ENCODE measurements at places on chromosomes 4 and X.

DNA sequence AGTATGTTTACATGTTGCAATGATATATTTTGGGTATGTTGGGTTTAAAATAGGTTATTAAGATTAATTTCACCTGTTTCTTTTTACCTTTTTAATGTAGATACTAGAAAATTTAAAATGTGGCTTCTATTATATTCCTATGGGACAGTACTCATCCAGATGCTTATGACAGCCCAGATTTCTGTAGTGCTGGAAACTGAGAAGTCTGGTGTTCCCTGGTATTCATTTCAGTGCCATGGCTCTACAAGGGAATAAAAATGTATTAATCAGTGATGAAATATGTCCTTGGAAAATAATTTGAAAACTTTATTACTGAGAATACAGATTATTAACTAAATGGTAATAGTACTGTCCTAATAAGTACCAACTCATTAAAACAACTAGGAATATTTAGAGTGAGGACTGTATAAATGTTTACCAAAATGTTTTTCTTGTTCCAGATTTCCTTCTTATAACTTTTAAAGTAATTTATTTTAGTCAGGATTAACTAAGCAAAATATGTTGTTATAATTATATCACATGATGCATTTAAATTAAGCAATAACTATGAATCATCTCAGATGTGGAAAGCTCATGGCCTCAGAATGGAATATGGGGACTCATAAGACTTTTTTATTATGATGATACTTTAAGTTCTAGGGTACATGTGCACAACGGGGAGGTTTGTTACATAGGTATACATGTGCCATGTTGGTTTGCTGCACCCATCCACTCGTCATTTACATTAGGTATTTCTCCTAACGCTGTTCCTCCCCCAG, 25.3 kb downstream of the ARHGAP24 start:
- DNase-seq, result peak; percentile 21

DNA sequence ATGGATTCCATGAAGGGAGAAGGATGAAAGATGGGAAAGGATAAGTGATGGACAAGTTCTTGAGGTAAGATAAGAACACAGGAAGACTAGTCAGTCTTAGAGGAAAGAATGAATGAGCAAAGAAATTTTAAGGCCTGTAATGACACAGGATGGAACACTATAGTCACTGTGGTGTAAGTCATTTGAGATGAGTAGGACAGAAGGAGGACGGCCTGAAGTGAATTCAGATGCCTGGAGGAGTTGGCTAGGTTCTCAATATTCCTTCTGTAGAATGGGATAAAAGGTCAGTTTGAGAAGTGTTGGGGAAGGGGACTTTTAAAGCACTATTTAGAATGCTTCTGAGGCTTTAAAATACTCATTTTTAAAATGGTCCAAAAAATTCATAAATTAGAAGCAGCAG, 3.9 kb downstream of the MSMO1 start:
- no peak for DNase-seq

DNA sequence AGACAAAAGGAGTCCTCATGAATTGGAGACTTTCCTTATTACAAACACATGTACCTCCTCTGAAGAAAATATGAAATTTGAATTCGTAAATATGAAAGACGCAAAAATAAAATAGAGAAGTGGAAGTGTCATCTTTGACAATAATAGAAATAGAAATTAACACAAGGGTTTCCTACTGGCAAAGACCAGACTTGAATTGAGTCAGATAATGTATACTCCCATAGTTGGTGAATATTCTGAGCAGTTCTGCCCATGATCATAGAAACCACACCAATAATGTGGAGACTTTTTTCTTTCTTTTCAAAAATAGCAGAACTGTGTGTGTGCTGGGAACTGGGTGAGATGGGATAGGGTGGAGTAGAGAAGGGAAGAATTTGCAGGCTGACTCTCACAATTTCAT, 277.7 kb upstream of the TET2 start:
- DNase-seq, result no peak

DNA sequence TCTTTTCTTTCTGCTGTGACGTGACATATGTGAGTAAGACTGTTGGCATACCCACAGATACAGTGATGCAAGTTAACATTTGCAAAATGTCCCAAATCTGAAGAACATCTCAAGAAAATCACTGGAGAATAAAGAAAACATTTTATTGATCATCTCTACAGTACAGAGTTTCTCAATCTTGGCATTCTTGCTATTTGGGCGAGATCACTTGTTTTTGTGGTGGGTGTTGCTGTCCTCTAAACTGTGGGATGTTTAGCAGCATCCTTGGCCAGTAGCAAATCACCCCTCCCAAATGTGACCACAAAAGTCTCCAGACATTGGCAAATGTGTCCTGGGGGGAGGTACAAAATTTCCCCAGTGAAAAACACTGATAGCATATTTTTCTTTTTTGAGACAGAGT, 28.8 kb downstream of the AMELX start:
- DNase-seq, result no peak

DNA sequence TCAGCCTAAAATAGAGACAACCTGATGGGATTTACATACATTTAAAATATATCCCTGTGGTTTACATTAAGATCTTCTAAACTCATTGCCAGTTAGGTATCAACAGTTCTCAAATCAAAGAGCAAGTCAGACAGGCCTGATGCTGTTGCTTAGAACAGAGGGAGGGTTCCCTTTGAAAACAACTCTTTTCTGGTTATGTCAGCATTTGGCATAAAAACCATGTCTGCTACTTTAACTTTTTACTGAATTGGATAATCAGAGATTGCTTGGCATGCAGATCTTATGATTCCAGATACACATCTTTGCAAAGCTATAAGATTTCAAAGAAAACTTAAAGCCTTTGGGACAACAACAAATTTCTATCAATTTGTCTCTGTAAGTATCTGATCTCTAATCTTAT, 140.8 kb downstream of the CPE start:
- no peak for DNase-seq

Data from AG20443 (cell line).